GM12864 (cell line): ENCODE measurements at places on chromosomes 6 and 20.

GRCh38 chr20:62705627-62706026 lies 3.0 kb upstream of the NTSR1 start:
- no peak for DNase-seq

DNA sequence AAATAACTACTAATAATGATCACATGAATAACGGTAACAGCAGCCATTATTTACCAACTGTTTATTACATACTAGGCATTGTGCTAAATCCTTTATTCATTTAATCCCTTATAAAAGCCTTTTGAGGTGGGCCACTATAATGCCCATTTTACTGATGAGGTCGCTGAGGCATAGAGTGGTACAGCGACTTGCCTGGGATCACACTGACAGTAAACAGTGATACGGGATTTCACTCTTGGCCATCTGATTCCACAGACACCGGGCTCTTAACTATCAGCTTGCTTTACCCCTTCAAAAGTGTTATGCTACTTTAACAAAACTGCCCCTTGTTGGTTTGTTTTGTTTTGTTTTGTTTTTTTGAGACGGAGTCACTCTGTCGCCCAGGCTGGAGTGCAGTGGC lies 2.2 kb upstream of the RAB22A start:
- DNase-seq = no peak

GRCh38 chr6:131651782-131652181 lies 14.7 kb downstream of the ENPP3 start:
- DNase-seq = no peak

- DNase-seq = no peak
Measured at GRCh38 chr6:145733207-145733606, 2.1 kb downstream of the EPM2A start.

DNA sequence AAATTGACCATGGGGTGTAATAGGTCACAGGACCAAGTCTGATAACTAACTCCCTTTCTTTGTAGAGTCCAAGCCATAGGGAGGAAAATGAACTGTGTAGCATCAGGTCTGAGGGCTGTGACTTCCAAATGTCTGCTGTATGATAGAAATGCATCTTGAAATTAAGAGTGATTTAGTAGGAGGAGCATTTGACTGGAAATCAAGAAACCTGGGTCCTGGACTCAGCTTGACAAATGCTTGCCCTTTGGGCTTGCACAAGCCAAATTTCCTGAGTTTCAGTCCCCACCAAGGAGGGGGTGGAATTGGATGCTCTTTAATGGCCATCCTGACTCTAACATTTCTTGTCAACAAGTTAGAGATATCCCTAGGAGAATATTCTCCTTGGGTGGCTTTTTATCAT lies 187.0 kb downstream of the PDE7B start:
- no peak for DNase-seq

- DNase-seq = no peak
Measured at GRCh38 chr6:137866200-137866913, 702 bp upstream of the TNFAIP3 start.

DNA sequence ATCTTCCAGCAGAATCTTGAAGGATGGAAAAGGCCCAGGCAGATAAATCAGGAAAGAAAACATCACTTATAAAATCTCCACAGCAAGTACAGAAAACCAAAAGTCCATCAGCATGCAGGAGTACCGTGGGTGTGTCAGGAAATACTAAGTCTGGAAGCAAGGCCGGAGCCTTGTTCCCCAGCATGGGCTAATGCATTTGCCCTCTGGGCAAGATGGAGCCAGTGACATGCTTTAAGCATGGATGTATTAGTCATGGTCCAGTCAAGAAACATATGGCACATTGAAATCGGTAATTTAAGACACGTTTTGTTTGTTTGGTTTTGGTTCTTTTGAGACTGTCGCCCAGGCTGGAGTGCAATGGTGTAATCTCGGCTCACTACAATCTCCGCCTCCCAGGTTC lies 506.0 kb upstream of the JARID2 start:
- DNase-seq = no peak

GRCh38 chr20:63706852-63707557 lies 771 bp downstream of the ARFRP1 start:
- no peak for DNase-seq

DNA sequence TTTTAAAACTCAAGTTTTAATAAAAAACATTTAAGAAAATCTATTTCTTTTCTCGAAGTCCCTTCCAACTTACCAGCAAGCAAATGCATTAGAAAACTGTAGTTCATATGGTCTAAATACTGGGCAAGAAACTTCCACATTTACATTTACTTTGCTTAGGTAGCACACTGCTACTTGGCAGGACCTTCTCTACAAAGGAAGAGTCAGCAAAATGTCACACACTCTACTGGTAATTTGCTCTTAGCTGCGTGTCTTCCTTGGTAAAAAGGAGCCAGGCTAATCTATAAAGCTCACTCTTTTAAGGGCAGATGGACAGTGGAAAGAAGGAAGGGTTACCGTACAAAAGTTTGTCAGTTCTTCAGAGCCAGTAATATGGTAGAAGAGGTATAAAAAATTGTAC lies 45.7 kb downstream of the MAP3K7 start:
- no peak for DNase-seq

DNA sequence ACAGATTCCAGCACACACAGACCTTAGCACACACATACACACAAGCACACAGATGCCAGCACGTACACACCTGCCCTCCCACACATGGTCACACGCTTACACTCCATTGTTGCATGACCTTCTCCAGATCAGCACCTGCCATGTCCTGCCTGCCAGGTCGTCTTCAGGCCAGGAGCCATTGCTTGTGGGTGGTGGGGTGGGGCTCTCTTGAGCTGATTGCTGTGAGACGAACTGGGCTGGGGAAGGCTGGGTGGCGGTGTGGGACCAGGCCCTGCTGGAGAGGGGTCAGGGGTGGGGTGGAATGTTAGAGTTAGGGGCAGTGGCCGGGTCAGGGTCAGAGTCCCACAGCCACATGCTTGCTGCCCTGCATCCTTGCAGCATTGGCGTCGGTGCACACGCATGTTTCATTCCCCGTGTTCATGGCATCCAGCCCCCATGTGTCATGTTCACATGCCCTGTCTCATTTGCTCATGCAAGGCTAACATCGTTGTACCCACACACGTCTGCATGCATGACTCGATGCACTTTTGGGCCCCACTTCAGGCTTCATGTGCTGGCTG lies 6.5 kb upstream of the NPBWR2 start:
- DNase-seq = no peak

DNA sequence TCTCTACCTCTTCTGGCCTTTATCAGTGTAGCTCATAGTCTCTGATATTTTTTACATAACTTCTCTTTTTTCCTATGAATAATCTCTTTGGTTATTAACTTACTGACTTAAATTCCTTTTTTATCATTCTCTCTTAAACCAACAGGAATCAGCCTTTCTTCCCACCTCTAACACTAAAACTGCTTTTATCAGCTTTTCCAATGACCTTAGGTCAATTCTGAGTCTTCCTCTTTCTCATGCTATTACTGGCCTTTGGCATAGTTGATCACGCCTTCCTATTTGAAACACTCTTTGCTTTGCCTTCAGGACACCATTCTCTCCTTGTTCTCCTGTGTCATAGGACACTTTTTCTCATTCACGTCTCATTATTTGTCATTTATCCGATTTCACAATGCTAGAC lies 8.1 kb upstream of the HINT3 start:
- DNase-seq = no peak

- DNase-seq = no peak
Measured at GRCh38 chr20:43744966-43745730, 18.3 kb upstream of the GTSF1L start.

GRCh38 chr6:39166912-39167290 lies 51.9 kb upstream of the SAYSD1 start:
- DNase-seq = no peak

DNA sequence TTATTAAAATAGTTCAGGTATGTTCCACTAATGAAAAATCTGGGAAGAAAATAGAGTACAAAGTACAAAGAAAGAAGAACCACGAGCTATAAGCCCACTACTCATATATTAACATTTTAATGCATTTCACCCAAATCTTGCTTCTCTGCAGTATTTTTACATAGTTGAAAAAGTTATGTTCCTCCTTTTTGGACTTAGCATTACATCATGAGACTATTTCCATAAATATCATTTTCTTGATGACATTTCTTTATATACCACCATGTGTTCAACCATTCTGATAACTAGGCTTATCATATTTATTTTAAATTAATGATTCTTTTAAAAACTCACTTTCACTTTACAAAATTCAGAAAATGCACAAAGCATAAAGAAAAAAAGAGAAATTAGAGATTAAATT lies 3.0 kb downstream of the IPCEF1 start:
- DNase-seq = no peak

DNA sequence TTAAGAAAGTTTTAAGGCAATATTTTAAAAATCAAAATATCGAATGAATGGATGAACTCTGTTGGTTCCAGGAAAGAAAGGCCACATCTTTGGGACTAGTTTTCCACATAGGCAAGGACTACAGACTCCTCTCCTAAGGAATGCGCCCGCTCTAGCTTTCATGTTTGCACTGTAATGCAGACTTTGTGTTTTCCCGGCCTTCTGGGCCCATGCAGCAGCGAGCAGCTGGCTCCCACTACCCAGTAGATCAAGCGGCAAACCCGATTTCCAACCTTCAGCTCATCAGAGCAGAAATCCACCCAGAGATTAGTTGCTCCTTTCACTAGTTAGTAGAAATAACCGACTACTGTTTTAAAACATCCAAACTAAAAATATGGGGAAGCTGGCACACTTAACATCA lies 27.7 kb downstream of the OVOL2 start:
- no peak for DNase-seq

- DNase-seq = no peak
Measured at GRCh38 chr6:135955099-135955498, 103.6 kb downstream of the PDE7B start.

GRCh38 chr6:71665931-71666330 lies 220.4 kb upstream of the RIMS1 start:
- no peak for DNase-seq

- DNase-seq = no peak
Measured at GRCh38 chr6:35729722-35730121, 7.1 kb upstream of the ARMC12 start.

- peak; percentile 29 for DNase-seq
Measured at GRCh38 chr6:111997078-111997852, 56.6 kb upstream of the CCN6 start.

- DNase-seq = no peak
Measured at GRCh38 chr6:44085219-44085618, 42.0 kb downstream of the MRPL14 start.

- no peak for DNase-seq
Measured at GRCh38 chr20:63873477-63873971, 8.5 kb downstream of the TPD52L2 start.

DNA sequence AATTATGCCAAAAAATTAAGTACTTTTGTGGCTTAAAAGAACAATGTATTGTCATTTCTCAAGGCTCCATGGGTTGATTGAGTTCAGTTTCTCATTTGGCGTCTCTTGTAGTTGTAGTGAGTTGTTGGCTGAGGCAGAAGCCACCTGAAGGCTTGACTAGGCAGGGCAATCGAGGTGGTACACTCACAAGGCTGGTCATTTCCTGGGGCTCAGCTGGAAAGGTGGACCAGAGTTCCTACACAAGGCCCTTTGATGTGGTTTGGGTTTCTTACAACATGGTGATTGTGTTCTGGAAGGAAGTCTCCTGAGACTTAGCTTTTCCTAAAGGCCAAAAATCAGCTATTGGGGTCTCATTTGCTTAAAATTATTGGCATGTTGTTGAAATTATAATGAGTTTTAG lies 22.6 kb downstream of the MAS1 start:
- no peak for DNase-seq

DNA sequence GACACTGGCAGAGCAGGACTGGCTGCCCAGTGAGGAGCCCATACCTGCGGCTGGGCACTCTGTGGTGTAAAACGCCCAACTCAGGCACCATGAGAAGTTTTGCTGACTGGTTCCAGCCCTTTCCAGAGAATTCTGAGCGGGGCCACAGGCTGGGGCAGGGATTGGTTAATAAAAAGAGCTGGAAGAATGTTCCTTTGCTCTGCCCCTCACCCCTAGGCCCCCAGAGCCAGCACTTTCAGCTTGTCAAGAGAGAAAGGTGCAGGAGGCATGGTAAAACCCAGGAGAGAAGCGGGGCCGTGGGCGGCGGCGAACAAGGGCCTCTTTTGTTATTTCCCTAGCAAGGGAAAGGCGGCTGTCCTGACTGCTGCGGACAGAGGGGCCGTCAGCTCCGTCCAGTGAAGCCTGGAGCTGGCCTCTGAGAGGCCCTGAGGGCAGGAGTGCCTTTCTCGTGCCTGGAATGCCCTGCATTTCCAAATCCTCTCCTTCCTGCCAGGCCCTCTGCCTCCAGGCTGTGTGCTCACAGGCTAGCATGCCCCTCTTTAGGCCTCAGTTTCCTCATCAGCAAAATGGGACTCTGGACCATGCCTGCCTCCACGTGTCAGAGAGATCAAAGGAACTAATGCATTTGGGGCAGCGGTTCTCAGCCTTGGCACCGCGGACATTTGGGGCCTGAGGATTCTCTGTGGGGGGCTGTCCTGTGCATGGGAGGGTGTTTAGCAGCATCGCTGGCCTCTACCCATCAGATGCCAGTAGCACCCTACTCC lies 12.9 kb downstream of the SLC13A3 start:
- DNase-seq = no peak

- no peak for DNase-seq
Measured at GRCh38 chr6:143264379-143264778, 186.1 kb downstream of the ADAT2 start.

DNA sequence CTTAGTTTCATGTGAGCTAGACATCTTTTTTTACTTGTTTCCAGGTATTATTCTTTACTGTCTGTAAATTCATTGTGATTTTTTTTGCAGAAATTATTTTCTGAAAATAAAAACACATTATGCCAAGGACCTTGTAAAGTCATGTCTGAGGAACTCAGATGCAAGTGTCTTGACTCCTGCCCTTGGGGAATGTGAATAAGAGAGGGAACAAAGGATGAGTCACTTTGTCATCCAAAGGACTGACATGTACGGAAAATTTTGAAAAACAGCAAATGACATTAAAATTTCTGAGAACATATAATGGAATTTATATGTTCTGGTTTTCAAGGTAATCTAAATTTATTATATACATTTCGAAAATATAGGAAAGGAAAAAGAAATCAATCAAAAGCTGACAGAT lies 660.4 kb downstream of the CD109 start:
- DNase-seq = no peak

- DNase-seq = no peak
Measured at GRCh38 chr6:15653581-15653980, 9.2 kb downstream of the DTNBP1 start.

- DNase-seq = no peak
Measured at GRCh38 chr6:42784717-42785498, 3.1 kb downstream of the BICRAL start.
